H1 (cell line): ENCODE measurements at places on chromosomes 7 and 10. TPM values are rescaled to one million over a fixed set of nuclear protein-coding genes. Genes with fewer than 3 reads are reported as not detected.

- H3K4me1 ChIP-seq, result no peaks in the 10 kb centered on the region
- no peaks in the 10 kb centered on the region for H3K27me3 ChIP-seq
- no peak overlapping the region for H3K4me3 ChIP-seq
- H3K27ac ChIP-seq, result no peak overlapping the region
- peaks cover 3% of the 10 kb centered on the region; the same call in 1 of the 2 replicates for H3K36me3 ChIP-seq
Observed at GRCh38 chr10:87761892-87762291, 56.1 kb downstream of the ATAD1 start.

DNA sequence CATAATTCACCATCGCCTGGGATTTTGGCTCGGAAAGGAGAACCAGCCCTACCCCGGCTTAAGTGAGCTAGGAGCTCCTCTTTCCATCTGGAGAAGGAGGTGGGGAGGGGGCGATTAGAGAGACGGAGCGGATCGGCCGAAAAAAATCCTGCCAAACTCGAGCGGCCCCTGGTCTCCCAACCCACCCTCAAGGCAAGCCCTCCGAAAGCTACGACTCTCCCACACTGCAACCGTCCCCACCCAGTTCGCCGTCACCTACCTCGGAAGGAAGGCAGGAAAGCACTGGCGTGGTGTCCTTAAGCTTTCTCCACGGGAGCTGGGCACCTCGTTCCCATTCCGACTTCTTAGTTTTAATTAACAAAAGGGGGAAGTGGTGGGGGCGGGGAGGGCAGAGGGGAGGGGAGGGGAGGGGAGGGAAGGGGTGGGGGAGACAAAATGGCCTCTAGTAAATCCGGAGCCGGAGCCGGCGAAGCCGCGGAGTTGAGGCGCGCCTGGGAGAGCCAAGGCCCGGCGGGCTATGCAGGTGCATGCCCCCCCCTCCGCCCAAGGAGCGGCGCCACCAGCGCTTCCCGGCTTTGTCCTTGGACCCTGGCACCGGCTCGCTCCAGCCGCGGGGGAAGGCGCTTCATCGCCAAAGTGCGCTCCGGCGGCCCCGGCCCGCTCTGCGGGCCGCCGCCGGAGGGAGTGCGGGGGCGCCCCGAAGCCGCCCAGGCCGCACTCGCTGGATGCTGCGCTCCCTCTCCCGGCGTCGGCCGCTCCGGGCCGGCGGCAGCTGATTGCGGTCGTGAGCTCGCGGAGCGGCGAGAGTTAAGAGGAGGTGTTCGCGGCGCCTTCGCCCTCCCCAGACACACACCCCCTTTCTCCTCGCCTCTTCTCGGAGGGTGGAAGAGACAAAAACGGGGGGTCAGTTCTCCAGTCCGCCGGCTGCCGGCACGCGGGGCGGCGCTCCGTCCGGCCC is at the start of gene LRRC4:
Gene LRRC4, minus strand, starts transcription at position 784 of the 958 bp plus-strand sequence. CDS start 797 bp downstream, outside the sequence.
- DNase-seq, result no peak
- no peak within 1 kb of the TSS; the same call in 1 of the 2 replicates for H3K27ac ChIP-seq
- H3K27me3 ChIP-seq, result no peaks in the 10 kb centered on the region

- H3K4me1 ChIP-seq, result peaks cover 10% of the 10 kb centered on the region; the same call in 1 of the 2 replicates
- no peak overlapping the region for H3K27ac ChIP-seq
- no peaks in the 10 kb centered on the region for H3K36me3 ChIP-seq
- peaks cover 15% of the 10 kb centered on the region for H3K27me3 ChIP-seq
Observed at GRCh38 chr10:30063099-30063498, 3.7 kb upstream of the JCAD start.

The GDF2 gene
- total RNA-seq, result not detected in 2 replicates

The JAKMIP3 gene
- 0.84 and 0.91 TPM in 2 replicates for total RNA-seq

The TMEM270 gene
- not detected in 2 replicates for total RNA-seq
